Fibroblast of mammary gland (primary cell): ENCODE measurements at places on chromosomes 2 and 18.

- peak; percentile 65 for DNase-seq
These were observed 80.1 kb upstream of the CTDP1 start for GRCh38 chr18:79599441-79599931.

DNA sequence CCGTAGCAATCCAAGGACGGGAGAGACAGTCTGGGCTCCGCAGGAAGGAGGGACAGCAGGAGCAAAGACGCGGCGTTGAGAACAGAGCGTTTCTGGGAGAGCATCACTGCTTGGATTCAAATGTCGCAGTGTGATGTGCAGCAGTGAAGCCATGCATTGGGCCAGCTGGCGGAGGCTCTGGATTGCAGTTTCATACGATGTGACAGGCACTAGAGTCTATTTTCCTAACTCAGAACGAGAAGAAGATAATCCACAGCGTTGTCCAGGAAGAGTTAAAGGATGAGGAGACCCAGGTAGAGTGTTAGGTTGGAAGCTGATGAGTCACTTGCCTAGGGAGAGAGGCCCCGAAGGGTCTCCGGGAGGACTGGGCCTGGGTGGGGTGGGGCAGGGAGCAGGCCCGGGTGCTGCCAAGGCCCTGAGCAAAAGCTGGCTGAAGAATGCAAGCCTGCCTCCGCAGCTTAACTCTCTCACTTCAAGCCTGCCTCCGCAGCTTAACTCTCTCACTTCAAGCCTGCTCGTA is 17.7 kb upstream of the SEMA4C start:
- DNase-seq = no peak

- DNase-seq = no peak
These were observed 2.0 kb downstream of the OTOF start for GRCh38 chr2:26475832-26476501.

DNA sequence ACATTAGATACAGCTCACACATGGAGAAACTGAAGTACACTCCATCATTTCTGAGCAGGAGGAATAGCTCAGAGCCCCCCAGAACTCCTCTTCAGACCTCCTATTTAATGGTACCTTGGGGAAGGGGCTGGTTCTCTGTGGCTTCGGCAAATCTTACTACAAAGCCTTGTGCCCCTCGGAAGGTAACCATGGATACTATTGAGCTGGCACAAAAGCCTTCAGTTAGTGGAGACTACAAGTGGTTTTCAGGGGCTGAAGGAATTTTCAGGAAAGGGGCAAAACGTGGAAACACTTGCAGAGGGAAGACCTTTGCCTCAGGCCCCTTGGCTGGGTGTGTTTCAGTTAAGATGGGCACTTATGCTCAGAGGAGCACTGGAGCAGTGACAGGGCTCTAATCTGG is 1.1 kb upstream of the FAM237A start:
- no peak for DNase-seq

- no peak for DNase-seq
These were observed 18.7 kb upstream of the SULT1C3 start for GRCh38 chr2:108220942-108221541.

DNA sequence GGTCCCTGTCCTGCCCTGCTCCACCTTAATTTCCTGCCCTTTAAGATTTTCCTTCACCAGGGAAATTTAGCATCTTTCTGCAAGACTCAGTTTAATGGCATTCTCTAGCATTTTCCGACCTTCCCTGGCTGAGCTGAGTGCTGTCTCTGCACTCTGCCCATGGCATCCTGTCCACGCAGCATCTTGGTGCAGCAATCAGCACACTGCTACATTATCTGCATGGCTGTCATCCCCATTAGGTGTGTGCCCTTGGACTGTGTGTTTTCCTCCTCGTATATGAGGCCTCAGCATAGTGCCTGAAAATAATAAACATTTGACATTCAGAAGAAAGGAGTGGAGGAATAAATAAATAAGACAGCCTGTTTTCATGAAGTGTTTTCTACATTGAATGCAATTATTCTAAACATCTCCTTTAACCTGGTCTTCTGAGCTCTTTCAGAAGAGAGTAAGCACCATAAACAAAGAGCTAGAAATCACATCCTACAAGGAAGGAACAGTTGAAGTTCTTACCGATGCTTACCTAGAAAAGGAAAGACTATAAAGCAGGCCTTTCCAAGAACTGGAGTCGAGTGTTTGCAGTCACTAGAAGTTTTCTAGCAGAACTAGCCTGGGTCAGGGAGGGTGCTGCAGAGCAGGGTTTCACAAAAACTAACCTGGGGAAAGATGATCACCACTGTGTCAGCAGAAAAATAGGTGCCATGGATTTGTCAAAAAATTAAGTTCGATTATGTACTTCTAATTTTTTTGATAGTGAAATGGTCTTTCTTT is 131.4 kb upstream of the ITGB6 start:
- DNase-seq = no peak
